ENCODE measurements at places on chromosomes 11 and 22.

DNA sequence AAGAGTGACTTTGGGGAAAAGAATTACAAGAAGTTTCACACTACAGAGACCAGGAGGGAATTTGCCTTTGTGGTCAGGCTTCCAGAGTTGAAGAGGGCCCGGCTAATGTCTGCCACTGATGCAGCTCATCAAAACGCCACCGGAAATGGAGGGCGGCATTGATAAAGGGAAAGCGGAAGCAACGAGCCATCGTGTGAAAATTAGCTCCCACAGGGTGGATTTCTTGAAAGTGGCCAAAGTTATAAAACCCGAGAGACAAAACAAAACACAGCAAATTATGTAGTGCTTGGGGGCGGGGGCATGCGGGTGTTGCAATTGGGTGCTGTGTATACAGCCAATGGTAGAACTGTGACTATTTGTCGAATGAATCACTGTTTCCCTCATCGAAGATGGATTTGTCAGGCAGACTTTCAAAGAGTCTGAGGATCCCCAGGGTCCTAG, 113.0 kb downstream of the ADAMTS15 start:
- peak; percentile 91 for DNase-seq

GRCh38 chr11:34948696-34949095, 32.3 kb downstream of the PDHX start:
- no peak for DNase-seq

DNA sequence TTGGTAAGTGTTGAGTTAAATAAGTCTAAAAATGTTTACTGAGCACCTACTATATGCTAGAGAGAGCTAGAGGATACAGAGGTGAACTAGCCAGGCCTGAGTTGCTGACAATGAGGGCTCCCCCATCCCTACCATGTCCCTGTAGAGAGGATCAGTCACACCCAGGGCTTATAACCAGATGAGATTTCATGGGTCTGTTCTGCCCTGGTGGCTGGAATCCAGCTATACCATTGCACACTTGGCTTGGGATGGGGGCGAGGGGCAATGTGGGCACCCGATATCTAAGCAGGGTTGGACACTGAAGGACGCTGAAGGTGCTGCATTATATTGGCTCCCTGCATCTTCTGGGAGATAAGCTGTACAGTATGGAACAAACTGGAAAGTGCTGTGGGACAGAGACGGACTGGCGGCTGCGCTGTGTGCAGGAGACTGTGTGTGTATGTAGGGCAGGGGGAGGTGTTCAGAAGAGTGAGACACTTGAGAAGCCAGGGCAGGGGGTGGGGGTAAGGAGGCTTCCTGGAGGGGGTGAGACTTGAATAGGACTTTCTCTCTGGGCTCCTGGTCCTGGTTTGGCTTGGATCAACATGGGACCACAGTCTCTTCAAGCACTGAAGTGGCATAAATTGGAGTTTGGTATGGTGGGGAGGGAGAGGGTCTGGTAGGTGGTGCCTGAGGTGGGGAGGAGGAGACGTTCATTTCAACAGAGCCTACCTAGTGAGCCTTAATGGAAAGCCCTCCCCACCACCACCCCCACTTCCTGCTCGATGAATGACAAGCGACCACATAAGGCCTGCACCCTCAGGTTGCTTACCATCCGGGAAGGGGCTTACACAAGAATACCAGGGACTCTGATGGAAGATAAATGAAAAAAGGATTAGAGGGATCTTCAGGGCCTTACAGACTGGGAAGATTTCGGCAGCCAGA, 1.8 kb downstream of the CD82 start:
- DNase-seq: no peak

- DNase-seq: peak; percentile 71
Measured at GRCh38 chr22:39117585-39118191, 20.6 kb downstream of the APOBEC3H start.

GRCh38 chr22:20130731-20131596, 640 bp upstream of the ZDHHC8 start:
- peak; percentile 82 for DNase-seq

DNA sequence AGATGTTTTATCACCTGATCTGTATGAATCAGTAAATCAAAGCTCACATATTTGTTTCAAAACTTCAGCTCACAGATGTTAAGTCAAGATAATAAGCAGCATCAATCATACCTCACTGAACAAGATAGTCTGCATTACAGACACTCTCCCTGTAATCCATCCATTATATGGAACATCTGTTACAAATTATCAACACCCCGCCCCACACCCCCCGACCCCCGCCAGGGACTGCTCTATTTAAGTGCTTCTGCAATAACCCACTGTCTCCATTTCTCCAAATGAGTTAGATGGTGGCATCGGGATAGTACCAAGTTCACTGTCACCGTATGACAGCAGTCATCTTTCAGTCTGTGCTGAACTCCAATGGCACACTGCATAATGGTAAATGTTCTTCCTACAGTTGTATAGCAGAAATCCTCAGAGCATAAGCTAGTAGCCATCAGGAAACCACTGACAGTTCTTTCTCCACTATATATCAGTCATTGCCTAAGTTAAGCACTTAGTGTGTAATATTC, 447.0 kb upstream of the ARHGAP42 start:
- DNase-seq: no peak

DNA sequence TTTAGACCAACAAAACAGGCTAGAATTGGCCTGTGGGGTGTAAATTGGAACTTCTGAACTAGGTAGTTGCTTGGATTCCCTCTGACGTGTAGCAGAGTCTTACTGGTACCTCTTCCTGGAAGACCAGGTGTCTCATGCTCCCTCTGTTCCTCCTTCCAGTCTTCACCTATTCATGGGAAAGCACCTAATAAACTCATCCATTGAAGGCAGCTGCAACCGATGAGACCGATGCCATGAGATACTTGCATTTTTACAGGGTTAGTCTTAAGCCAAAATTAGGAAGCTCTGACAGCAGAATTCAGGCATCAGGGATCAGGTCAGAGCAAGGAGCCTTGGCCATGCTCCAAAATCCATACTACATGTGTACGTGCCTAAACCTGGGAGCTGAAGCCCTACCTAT, 13.2 kb upstream of the HEPHL1 start:
- no peak for DNase-seq

DNA sequence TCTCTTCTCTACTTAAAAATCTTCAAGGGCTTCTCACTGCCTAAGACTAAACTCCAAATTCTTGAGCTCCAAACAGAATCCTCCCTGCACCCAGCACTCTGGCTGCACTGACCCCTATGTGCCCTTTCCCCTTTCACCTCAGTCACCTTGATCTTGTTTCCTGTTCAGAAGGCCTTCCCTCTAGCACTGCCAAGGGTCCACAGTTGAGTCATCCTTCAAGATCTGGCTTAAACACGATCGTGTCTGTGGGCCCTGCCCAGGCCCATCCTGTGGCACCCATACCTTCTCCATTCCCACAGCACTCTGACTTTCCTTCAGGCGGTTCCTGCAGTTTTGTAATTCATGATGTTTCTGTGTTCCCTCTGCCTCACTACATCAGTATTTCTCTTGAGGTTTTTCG, 129.2 kb downstream of the ARL14EP start:
- no peak for DNase-seq

DNA sequence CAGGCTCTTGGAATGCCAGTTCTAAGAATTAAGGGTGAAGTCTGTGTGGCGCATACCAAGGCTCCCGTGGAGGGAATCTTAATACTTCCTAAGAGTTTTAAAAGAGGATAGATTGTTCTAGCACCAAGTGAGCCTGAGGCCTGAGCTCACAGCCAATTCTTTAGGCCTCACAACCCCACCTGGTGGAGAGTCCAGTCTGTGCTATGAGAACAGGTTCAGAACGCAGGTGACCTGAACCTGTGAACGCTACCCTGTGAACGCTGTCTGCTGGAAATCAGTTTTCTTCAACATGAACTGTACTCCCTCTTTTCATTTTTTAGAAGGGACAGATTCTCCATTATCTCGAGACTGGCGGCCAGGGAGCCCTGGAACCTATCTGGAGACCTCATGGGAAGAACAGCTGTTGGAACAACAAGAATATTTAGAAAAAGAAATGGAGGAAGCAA, 43.2 kb upstream of the DLAT start:
- DNase-seq: peak; percentile 34

- no peak for DNase-seq
Measured at GRCh38 chr11:87033561-87033960, 4.2 kb upstream of the TMEM135 start.

DNA sequence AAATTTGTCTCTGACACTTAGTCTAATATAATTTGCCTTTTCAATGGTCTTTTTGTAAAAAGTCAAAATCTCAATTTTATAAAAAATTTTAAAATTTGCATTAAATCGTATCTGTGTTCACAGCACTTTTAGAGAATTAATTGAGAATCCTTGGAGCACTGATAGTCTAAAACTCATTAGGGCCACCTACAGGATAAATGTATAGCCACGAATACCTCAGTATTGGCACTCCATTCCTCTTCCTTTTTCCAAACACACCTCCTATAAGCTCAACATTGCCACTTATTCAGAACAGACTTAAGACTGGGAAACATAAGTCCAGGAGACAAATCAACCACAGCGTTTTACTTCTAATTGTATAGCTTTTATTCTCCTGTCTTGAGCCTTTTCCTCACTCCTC, 776.0 kb upstream of the ARHGAP42 start:
- no peak for DNase-seq

GRCh38 chr11:15227011-15227410, 112.3 kb downstream of the INSC start:
- DNase-seq: no peak

DNA sequence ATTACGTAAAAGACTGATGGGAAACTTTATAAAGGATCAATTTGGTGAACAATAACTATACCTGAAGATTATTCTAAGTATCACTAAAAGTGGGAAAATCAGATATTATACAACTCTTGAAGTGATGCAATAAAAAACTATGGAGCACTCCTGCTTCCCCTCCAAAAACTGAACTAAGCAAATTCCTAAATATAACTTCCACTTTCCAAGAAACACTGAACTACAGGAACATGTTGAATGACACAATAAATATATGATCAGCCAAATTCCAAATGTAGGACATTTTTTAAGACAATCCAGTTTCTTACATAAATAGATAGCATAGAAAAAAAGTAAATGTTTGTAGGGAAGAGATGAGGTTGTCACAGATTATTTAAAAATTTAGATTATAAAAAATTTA, 102.1 kb upstream of the APOA1 start:
- no peak for DNase-seq

DNA sequence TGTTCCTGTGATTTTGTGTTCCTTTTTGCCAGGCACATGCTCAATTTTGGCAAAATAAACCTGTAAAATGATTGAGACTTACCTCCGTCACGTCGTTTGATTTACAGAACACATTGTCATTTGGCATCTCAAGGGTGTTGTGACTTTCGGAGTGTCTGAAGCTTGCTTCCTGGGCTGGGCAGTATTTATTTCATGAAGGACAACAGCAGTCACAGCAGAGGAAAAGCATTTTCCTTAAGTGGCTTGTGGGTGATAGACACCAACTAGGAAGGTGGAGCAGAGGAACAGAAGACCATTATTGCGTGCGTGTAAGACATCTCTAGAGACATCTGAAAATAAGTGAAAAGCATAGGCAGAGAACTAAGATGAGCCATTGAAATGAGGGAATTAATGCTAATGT, 80.2 kb downstream of the SLC36A4 start:
- DNase-seq: no peak

GRCh38 chr11:47847892-47848699, at the start of gene NUP160:
Gene NUP160, minus strand, starts transcription at chr11:47848350. Its CDS starts 32 bp downstream, at chr11:47848318.
- peak; percentile 59 for DNase-seq

DNA sequence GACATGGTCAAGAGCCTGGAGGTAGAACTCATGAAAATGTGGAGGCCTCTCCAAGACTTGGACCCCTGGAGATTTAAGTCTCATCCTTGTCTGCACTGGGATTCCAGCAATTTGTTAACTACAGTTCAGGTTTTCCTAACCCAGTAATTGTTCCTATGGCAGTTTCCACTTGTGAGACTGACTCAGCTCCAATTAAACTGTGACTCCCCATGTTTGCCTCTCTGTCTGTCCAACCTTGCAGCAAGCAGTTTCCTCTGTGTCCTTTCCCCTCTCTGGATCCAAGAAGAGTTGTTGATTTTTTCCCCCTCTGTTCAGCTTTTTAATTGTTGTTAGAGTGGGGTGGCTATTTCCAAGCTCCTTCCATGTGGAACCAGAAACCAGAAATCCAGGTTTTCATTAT, 16.2 kb upstream of the ARHGAP20 start:
- DNase-seq: no peak

- no peak for DNase-seq
Measured at GRCh38 chr11:121337740-121338272, 45.2 kb downstream of the SC5D start.

DNA sequence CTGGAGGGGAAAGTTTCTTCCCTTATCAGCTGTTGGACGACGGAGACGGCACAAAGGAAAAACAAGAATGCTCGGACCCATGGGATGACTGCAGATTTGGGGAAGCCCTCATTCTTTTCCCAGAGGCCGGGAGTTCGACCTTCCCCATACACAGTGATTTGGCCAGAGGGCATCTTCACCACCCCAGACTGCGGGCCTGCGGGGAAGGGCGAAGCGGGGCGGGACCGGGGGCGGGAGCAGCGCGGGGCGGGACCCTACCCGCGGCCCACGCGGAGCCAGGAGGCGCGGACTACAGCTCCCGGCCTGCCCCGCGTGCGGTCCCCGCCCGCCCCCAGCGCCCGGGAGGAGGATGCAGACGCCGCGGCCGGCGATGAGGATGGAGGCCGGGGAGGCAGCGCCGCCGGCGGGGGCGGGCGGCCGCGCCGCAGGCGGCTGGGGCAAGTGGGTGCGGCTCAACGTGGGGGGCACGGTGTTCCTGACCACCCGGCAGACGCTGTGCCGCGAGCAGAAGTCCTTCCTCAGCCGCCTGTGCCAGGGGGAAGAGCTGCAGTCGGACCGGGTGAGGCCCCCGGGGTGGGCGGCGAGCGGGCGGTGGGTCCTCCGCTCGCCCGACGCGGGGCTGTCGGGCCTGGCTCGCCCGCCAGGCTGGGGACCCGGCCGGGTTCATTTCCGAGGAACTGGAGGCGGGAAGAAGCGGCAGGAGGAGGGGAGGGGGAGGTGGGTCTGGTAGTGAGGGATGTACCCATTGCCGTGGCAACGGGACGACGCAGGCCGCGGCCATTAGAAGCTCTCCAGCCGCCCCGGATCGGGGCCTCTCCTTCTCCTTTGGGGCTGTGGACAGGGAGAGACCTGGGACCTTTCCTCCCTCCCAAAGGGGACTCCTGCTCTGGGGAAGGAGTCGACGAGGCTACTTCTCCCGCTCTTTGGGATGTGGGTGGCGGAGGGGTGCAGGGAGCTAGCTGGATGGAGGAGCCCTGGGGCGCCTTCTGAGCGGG, at the start of gene KCTD17:
Gene KCTD17 (plus strand): TSS at position 352 of the 995 bp plus-strand sequence. CDS start 19 bp downstream, at position 371.
- peak; percentile 62 for DNase-seq

- DNase-seq: no peak
Measured at GRCh38 chr22:33737662-33738061, 182.6 kb downstream of the LARGE1 start.

DNA sequence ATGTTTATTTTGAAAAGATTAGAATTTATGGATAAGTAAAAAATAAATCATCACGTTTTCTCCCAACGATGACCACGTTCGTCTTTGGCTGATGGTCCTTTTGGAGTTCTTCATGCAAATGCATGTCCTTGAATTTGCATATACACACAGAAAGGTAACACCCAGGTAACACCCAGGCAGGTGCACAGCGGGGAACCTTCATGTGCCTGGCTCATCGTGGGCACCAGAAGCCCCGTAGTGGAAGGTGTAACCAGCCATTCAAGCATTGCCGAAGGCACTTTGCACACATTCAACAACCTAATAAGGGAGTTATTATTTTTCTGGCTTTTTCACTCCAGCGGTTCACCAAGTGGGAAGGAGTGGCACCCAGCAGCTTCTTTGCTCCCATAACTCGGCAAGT, 404.6 kb downstream of the TBC1D22A start:
- DNase-seq: no peak

Data from fibroblast of villous mesenchyme (primary cell).